ENCODE measurements at places on chromosomes 4 and X. TPM values are rescaled to one million over a fixed set of nuclear protein-coding genes. Genes with fewer than 3 reads are reported as not detected.
A peak's percentile ranks its signal among the peaks of the same experiment; 100 is the strongest.

The PPP4R3C gene
- not detected for total RNA-seq

The USP27X gene
- 5.7 TPM for total RNA-seq

The SYP gene
- total RNA-seq = 0.58 TPM

The SH3BGRL gene
- 76.7 TPM for total RNA-seq

The C1QTNF7 gene
- total RNA-seq = not detected

The CTAG1A gene
- not detected for total RNA-seq

The UBA1 gene
- total RNA-seq = 122 TPM

The CCDC160 gene
- not detected for total RNA-seq

The GPR143 gene
- total RNA-seq = not detected

The NKX3-2 gene
- total RNA-seq = not detected

The PABPC5 gene
- not detected for total RNA-seq

The CRMP1 gene
- not detected for total RNA-seq

The IQSEC2 gene
- 0.66 TPM for total RNA-seq

DNA sequence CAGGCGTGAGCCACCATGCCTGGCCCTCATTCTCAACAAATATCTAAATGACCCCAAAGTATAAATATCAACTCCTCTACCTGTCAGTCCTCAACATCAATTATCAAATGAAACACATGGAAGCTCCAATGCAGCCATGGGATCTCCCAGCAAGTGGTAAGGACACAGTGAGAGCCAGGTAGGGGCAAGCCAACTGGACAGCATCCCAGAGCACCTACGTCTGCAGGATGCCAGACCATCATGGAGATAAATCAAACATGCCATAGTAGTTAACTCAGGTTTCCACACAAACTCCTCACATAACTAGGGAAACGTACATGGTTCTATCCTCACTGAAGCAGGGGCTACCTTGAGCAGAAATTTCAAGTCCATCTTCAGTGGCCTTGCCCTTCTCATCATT is 159.9 kb upstream of the MED14 start:
- no peak overlapping the region for H3K27ac ChIP-seq
- no peaks in the 10 kb centered on the region for H3K27me3 ChIP-seq
- no peak overlapping the region for H3K4me3 ChIP-seq
- DNase-seq = no peak
- no peaks in the 10 kb centered on the region for H3K4me1 ChIP-seq

DNA sequence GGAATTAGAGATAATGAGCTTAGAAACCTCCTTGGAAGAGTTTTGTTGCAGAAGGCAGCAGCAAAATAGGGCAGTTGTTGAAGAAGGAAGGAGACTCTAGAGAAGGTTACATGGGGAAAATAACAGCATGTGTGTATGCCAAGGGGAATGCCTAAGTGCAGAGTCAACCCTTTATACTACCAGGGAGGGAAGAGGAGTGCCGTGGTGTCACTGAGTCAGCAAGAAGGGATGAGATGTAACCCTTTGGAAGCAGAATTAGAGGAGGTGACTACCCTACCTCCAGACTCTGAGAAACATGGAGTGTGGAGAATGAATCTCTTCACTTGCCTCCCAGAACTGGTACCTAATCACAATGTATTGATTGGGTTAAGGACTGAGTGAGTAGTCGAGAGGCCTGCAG is 6.7 kb upstream of the GABRE start:
- no peaks in the 10 kb centered on the region for H3K36me3 ChIP-seq
- H3K4me1 ChIP-seq = no peaks in the 10 kb centered on the region
- no peak overlapping the region for H3K4me3 ChIP-seq
- no peak overlapping the region for H3K27ac ChIP-seq
- no peaks in the 10 kb centered on the region for H3K27me3 ChIP-seq

- DNase-seq = no peak
- H3K4me3 ChIP-seq = no peak overlapping the region
- H3K27ac ChIP-seq = no peak overlapping the region
- H3K27me3 ChIP-seq = no peaks in the 10 kb centered on the region
Observed at GRCh38 chr4:133464311-133464710, 315.2 kb downstream of the PCDH10 start.

DNA sequence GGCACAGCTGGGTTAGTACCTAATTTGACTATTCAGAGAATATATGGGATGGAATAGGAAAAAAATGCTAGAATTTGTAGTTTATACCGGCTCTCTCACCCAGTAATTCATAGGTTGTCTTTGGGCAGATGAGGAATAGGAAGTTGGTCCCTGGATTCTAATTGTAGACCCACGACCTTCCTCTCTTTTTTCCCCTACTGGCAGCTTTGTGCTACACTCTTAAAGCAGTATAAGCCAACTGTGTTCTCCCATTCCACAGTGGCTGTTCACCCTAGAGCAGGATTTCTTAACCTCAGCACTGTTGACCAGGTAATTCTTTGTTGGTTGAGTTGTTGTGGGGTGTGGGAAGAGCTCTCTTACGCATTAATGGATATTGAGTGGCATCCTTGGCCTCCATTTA is 92.9 kb downstream of the FNIP2 start:
- DNase-seq = no peak
- peaks cover 55% of the 10 kb centered on the region for H3K36me3 ChIP-seq
- H3K27ac ChIP-seq = no peak overlapping the region
- H3K4me3 ChIP-seq = no peak overlapping the region
- H3K27me3 ChIP-seq = no peaks in the 10 kb centered on the region

DNA sequence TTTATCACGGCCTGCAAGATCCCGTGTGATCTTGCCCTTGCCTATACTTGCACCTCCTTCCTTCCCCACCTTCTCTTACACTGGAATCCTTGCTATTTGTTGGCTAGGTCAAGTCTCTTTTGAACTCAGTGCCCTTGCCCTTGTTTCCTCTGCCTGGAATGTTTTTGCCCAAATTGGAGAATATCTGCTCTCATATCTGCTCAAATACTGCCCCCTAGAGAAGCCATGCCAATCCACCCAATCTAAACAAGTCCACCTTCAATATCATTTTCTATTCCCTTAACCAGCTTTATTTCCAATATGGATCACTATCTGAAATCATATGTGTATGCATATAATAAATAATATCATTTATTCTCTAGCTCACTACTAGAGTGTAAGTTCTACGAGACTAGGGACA is 1044.2 kb upstream of the FTHL17 start:
- no peak overlapping the region for H3K27ac ChIP-seq
- no peaks in the 10 kb centered on the region for H3K4me1 ChIP-seq
- no peak overlapping the region for H3K4me3 ChIP-seq
- DNase-seq = no peak
- H3K36me3 ChIP-seq = no peaks in the 10 kb centered on the region
- H3K27me3 ChIP-seq = no peaks in the 10 kb centered on the region

GRCh38 chr4:150944660-150945059 is 70.4 kb downstream of the LRBA start:
- DNase-seq = no peak
- H3K27me3 ChIP-seq = no peaks in the 10 kb centered on the region
- no peak overlapping the region for H3K4me3 ChIP-seq
- H3K4me1 ChIP-seq = peaks cover 62% of the 10 kb centered on the region
- peaks cover 6% of the 10 kb centered on the region for H3K36me3 ChIP-seq

GRCh38 chr4:189600718-189601435 is 339.8 kb upstream of the FRG1 start:
- H3K27ac ChIP-seq = no peak overlapping the region
- H3K4me1 ChIP-seq = no peaks in the 10 kb centered on the region

DNA sequence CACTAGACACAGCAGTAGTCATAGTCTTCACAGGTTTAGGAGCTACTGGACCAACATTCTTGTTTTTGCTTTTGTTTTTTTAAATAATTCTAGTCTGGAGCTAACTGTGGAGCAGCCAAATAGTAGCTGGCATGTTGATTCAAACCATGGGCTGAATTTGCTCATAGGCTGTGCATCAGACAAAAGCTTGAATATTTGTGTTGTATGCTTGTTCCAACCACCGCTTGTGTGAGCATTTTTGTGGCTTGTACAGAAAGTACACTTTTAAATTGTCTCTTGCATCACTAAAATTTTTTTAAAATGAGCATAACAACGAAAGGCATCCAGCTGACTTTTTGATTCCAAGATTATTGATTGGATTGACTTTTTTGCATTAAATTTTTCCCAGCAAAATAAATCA is 39.6 kb downstream of the CCNI start:
- no peak for DNase-seq
- H3K36me3 ChIP-seq = peaks cover 45% of the 10 kb centered on the region
- H3K27me3 ChIP-seq = no peaks in the 10 kb centered on the region
- no peak overlapping the region for H3K27ac ChIP-seq

GRCh38 chr4:147648656-147649055 is 31.5 kb downstream of the TMEM184C start:
- no peak for DNase-seq
- H3K4me1 ChIP-seq = peaks cover 22% of the 10 kb centered on the region
- H3K27me3 ChIP-seq = no peaks in the 10 kb centered on the region
- peaks cover 36% of the 10 kb centered on the region for H3K36me3 ChIP-seq

- H3K27me3 ChIP-seq = no peaks in the 10 kb centered on the region
- H3K4me1 ChIP-seq = no peaks in the 10 kb centered on the region
- DNase-seq = no peak
- H3K36me3 ChIP-seq = peaks cover 5% of the 10 kb centered on the region
- no peak overlapping the region for H3K4me3 ChIP-seq
Observed at GRCh38 chrX:124098089-124098488, 136.6 kb downstream of the STAG2 start.

- no peak overlapping the region for H3K27ac ChIP-seq
- peaks cover 9% of the 10 kb centered on the region for H3K36me3 ChIP-seq
- DNase-seq = no peak
- no peaks in the 10 kb centered on the region for H3K27me3 ChIP-seq
Observed at GRCh38 chrX:9133426-9133825, 99.5 kb upstream of the FAM9B start.

DNA sequence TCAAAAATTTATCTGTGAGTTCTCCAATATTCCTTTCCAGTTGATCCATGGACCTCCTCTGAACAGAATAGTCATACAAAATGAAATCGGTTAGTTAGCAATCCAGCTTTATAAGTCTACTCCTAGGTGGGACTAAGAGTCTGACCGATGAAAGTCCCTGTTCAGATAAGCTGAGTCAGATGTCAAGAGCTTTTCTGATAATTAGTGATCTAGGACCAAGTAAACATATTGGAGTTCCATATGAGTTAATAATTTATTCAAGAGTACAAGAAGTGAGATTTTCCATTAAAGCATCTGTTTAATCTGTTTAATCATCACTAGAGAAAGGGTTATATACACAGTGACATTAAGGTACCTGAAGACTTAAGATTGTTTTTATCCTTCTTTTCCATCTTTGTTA is 74.7 kb downstream of the UGT8 start:
- H3K4me3 ChIP-seq = no peak overlapping the region
- H3K4me1 ChIP-seq = no peaks in the 10 kb centered on the region
- H3K27me3 ChIP-seq = peaks cover under 1% of the 10 kb centered on the region
- no peak for DNase-seq

DNA sequence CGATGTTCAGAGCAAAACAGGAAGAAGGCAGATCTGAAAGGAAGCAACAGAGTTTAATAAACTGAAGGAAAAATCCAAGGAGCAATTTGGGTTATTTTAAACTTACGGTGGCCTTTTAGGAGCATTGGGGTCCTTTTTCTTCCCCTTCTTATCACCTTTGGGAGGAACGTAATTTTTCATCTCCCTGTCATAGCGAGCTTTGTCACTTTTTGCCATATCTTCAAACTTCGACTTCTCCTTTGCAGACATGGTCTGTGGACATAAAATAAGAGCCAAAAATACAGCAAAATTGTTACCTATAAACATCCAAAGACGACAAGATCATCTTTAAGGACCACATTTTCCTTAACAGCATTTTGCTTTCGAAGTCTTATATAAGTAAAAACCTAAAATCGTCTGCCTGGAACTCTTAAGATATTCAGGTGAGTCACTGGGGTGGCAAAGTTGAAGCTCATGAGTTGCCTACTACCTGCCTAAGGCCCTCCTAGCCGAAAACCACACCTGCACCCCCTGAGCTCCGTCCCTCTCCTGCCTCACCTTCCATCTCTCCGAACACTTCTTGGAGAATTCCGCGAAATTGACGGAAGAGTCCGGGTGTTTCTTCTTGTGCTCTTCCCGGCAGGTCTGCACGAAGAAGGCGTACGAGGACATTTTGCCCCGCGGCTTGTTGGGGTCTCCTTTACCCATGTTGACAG is 1.0 kb downstream of the HMGB2 start:
- H3K36me3 ChIP-seq = peaks cover 10% of the 10 kb centered on the region
- peak overlapping the region; percentile 94 for H3K4me3 ChIP-seq
- peak; percentile 6 for DNase-seq
- H3K4me1 ChIP-seq = peaks cover 22% of the 10 kb centered on the region
- H3K27me3 ChIP-seq = peaks cover 12% of the 10 kb centered on the region

DNA sequence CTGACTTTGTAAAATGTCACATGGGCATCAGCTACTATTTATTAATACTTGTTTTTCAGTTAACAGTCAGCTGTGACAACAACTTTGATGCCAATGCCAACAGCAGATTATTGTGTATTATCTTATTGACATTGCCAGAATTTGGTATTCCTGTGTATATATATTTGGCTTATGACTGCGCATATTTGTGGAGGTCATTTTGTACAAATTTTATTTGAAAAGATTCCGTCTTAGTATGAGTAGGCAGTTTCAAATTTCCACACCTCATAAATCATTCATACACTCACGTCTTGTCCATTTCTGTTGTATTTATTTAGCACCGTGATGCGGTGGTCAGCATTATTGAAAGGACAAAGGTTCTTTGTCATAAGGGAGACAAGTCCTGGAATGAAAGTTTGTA is 558.2 kb upstream of the NDST4 start:
- H3K27me3 ChIP-seq = no peaks in the 10 kb centered on the region
- no peaks in the 10 kb centered on the region for H3K4me1 ChIP-seq
- DNase-seq = no peak
- H3K27ac ChIP-seq = no peak overlapping the region
- no peak overlapping the region for H3K4me3 ChIP-seq

DNA sequence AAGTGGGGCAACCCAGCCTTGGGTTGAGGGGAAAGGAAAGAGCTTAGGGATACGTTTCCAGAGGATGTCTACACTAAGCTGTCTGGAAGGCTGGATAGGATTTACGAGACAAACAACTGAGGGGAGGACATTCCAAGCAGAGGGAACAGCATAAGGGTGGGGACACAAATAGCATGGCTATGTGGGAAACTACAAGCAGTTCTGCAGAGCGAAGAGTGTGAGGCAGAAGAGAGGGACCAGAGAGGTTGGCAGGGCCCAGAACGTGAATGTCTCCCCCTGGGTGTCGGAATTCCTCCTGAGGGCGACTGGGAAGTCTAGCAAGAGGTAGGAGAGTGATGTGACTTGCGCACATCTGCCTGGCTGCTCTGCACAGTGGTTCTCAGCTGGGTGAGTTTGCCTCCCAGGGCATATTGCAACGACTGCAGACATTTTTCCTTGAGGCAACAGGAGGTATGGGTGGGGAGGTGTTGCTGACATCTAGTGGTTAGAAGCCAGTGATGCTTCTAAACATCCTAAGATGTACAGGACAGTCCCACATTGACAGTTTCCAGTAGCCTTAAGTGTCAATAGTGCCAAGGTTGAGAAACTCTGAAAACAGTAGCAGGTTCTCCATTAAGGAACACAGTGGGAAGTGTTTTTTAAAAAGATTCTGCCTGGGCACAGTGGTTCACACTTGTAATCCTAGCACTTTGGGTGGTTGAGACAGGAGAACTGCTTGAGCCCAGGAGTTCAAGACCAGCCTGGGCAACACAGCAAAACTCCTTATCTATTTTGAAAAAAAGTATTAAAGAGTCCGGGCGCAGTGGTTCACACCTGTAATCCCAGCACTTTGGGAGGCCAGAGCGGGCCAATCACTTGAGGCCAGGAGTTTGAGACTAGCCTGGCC is 9.2 kb downstream of the NDUFA1 start:
- H3K27ac ChIP-seq = peak overlapping the region; percentile 90
- H3K27me3 ChIP-seq = no peaks in the 10 kb centered on the region
- H3K4me1 ChIP-seq = peaks cover 2% of the 10 kb centered on the region
